ENCODE measurements at places on chromosomes 6 and 20.
A peak's percentile ranks its signal among the peaks of the same experiment; 100 is the strongest.

DNA sequence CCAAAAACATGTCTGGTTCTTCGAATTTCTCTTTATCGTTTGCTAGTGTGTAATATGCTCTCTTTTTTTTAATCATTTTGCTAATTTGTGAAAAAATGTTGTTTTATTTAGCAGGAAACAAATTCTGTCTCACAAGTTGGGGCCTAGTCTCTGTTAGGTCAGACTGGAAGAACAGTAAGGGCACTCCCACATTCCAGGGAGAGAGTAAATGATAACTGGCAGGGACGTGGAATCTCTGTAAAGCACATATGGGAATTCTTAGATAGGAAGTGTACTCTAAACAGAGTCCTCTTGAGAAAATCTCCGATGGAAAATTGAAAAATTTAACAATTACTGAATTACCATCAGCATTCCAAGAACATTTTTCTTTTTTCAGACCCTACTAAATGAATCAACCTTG is 16.4 kb upstream of the CCDC28A start:
- no peak for DNase-seq

DNA sequence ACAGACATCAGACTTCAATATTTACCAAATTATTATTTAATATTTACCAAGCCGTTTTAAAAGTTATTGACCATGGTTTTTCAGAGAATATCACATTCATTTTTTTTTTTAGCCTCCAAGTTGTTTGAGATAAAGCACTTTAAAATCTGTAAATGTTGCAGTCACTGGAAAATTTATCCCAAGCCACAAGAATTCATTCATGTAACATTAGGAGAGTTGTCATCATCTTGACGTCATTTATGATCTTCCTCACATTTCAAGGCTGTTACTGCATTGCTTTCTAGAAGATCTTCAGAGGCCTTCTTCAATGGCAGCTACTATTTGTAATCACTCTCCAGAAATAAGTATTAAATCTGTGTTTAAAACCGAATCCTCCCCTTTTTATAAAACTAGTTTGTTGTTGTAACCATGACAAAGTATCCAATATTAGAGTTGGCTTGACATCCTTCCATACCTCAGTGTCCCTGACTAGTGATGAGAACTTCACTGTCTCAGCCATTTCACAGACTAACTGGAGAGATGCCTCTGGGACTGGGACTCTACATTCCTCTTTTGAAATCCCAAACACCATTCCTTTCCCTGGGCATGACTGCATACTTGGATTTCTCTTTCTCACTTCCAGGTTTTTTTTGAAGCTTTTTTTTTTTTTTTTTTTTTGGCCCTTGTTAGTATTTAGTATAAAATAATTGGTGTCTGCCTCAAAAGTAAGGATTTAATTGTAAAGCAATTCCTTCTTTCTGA is 100.1 kb downstream of the ZFAND3 start:
- DNase-seq = no peak

DNA sequence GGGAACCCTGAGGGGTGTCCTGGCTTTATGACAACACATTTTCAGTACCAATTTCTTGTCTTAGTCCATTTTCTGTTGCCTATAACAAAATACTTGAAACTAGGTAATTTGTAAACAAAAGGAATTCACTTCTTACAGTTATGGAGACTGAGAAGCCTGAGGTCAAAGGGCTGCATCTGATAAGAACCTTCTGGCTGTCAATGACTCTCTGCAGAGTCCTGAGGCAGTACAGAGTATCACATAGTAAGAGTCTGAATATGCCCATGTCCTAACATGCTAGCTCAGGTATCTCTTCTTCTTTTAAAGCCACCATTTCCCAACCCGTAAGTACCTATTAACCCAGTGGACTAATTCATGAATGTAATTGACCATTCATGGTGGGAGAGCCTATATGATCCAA is 1458.6 kb upstream of the EYS start:
- DNase-seq = no peak

DNA sequence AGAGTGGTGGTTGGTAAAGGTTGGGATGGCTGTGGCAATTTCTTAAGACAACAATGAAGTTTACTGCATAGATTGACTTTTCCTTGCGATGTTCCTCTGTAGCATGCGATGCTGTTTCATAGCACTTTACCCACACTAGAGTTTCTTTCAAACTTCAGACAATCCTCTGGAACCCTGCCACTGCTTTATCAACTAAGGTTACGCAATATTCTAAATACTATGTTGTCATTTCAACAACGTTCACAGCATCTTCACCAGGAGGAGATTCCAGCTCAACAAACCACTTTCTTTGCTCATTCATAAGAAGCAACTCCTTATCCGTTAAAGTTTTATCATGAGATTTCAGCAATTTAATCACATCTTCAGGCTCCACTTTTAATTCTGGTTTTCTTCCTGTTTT is 161.2 kb upstream of the NRSN1 start:
- DNase-seq = no peak

- DNase-seq = no peak
Observed at GRCh38 chr6:26172608-26172968, 85.4 kb downstream of the HFE start.

- no peak for DNase-seq
Observed at GRCh38 chr6:80341330-80341729, 234.9 kb downstream of the BCKDHB start.

GRCh38 chr6:21158149-21158548 is 435.4 kb upstream of the SOX4 start:
- no peak for DNase-seq

GRCh38 chr6:142925575-142926110 is 19.3 kb downstream of the HIVEP2 start:
- no peak for DNase-seq

DNA sequence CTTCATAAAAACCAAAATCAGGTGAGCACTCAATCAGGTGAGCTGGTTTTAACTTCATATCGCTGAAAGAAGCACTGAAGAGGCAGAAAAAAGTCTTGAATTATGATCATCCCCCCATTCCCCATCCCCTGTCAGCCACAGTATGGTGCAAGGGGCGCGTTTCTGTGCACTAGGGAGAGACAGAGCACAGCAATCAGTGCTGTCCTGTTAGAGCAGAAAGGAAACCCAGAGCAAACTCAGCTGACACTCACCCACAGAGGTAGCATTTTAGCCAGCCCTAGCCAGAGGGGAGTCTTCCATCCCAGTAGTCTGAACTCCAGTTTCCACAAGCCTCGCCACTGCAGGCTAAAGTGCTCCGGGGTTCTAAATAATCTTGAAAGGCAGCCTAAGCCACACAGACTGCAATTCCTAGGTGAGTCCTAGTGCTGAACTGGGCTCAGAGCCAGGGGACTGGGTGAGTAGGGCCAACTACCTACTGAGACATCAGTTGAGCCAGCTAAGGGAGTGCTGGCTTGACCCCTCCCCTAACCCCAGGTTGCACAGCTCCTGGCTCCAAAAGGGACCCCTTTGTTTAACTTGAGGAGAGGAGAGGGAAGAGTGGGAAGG is 1352.6 kb upstream of the GJE1 start:
- DNase-seq = no peak

DNA sequence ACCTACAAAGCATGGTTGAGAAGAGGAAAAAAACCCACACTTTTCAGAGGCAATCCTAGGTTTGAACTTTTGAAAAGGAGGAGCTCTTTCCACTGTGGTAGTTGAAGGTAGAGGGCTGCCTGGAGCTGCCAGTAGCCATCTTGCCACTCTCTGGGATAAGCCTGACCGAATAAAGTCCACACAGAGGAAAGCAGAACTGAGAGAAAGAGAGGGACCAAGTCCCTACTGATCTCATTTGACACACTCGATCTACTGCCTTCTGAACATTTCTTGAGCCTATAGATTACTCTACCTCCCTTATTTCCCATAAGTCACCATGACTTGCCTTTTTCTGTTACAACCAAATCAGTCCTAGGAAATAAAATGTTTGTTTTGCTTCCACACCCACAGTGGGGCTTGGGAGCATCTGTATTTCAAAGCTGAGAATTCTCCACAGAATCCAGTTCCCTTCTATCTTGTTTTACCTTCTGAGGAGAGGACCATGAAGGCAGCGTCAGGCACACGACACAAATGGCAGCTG is 147.0 kb upstream of the PTPRK start:
- DNase-seq = no peak

DNA sequence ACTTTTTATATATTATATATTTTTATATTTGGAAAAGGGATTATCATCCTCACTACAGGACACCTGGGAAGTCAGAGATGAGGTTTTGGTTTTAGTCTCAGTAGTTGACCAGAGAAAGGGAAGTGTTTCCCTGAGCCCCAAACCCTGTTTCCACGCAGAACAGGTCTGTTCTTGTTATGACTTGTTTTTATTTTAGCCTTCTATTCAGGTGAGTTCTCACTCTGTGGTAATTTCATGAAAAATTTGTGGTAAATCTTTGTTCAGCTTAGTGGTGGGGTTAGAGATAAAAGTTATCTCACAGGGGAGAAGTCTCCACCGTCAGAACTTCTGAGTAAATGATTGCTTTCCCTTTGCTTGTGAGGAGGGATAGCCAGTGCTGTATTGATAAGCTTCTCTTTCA is 224.9 kb downstream of the FARS2 start:
- DNase-seq = no peak

- no peak for DNase-seq
Observed at GRCh38 chr20:31953556-31954148, 1.8 kb upstream of the PDRG1 start.

- DNase-seq = no peak
Observed at GRCh38 chr6:117481926-117482239, 591 bp upstream of the DCBLD1 start.

- no peak for DNase-seq
Observed at GRCh38 chr20:51902933-51903332, 100.6 kb upstream of the SALL4 start.

- no peak for DNase-seq
Observed at GRCh38 chr6:160662429-160662828, 1.6 kb downstream of the LPA start.

DNA sequence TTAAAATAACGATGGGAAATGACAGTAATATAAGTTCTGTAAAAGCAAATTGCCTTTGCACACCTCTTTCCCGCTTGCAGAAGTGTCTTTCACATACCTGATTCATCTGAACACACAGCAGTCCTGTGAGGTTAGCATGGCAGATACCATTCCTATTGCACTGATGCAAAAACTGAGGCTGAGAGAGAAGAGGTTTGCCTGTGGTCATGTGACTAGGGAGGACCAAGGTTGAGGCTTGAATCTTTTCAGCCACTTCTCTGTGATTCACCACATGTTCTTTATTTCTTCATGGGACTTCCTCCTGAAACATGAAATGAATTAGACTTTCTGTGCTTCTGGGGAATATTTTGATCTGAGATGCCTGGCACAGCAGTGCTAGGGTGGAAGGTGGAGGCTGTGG is 92.9 kb downstream of the VEGFA start:
- no peak for DNase-seq

DNA sequence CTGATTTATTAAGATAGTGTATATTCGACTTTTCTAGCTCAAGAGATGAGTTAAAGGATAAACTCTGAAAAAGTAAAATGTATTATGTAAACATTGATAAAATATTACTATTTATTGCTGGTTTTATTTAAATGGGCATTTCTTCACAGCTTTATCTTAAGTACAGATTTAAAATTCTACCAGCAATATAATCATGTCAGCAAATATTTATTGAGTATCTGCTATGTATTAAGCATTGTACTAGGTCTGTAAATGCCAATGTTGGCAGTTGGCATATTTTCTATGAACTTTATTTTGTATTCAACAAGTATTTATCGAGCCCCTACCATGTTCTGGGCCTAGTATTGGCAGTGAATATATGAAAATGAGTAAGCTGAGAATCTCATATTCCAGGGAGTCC is 231.0 kb downstream of the FARS2 start:
- no peak for DNase-seq

DNA sequence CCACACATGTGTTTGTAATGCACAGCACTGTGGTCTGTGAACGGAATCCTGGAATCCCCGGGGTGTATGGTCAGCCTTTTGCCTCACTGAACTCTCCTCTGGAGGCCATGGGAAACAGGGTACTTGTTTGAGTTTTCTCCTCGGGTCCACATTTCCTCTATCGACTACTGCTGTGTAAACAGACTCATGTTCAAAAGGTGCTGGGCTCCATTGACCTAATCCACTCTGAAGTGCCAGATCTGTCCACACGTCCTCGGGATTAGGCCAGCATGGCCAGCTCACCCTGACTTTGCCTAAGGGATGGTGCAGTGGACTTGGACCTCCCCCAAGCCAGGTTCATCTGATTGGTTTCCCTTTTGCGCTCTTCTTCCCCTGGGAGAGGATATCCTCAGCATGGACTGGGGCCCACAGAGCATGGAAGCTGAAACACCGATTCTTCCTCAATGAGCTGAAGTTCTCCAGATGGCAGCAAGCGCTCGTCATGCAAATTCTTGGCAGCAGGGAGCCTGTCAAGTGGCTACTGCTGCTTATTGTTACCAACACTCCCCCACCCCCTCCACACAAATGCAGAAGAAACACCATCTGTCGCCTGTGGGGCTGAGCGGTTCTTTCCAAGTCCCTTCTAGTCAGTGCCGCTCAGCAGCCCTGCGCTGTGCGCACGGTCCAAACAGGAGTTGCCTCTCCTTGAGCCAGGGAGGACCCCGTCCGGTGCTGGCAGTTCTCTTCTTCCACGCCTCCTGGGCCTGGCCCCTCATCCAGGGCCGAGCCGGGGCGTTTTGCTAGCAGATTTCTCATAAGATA is 292.6 kb upstream of the MARCKS start:
- peak; percentile 72 for DNase-seq

- DNase-seq = no peak
Observed at GRCh38 chr6:82740072-82740471, 325.6 kb downstream of the UBE3D start.

DNA sequence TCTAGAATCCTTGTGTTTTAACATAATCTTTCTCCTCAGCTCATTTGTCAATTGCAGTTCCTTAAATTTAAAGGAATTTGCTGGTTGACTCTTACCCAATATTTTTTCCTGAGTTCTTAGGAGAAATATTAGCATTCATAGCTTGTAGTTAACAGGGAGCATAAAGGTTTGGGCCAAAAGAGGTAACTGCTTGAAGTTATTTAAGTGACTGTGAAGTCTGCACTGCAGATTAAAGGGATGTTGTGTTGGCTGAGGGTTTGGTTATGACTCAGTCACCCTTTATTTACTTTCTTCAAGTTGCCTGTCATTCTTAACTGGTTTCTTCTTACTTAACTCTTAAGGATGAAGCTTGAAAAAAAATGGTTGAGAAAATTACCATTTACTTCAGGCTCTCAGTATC is 220.3 kb upstream of the LAMP5 start:
- DNase-seq = no peak

- no peak for DNase-seq
Observed at GRCh38 chr20:40481743-40482458, 207.1 kb downstream of the MAFB start.

- no peak for DNase-seq
Observed at GRCh38 chr6:150866991-150867501, 1.5 kb downstream of the MTHFD1L start.

DNA sequence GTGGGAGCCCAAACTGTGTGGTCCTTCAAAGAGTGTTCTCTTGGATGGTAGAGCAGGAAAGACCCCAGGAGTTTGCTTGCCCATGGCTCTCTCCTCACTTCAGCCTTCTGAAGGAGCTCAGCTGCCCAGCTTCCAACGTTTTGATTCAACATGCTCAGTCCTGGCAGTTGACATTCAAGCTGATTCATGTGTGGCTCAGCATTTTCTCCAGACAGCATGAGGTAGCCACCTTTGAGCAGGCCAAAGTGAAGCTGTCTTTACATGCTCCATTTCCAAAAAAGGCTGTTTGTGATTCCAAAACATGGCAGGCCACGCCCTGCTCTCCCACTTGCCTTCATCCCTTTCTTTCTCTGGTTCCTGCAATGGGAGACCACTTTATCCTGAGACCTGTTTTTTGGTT is 280.2 kb downstream of the TBC1D7 start:
- DNase-seq = no peak
